ENCODE measurements at places on chromosomes 13 and 19.

- DNase-seq = no peak
Observed at GRCh38 chr19:56637976-56638555, 4.9 kb upstream of the SMIM17 start.

DNA sequence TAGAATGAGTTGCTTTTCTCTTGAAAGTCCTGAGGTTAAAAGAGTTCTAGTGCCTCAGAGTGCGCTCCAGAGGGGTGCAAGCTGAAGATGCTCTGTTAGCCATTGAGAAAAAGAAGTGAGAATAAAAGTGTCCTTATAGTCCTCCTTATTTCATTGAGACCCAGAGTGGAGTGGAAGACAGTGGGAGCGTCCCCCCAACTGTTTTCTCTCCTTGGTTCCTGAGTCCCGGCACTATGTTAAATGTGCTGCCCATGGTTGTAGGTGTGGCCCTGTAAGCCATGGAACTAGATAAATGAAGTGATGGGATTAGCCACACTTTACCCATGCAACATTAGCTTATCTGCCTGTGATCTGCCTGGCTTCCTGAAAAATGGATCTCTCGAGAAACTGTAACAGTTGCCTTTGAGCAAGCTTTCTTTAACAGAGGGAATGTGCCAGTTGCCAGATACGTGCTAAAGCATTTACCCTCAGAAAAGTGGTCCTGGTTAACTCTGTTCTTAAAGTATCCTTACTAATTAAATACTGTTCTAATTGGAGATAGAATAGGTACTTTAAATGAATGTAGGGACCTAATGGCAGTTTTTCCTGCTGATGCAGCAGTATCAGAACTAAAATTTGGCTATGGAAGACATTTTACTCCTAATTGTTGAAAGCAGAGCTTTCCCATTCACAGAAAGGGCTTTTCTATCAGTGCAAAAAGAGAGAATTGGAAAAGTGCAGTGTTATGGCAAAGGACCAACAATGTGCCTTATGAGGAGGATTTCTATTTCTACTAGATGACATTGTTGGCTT is 21.4 kb upstream of the PSG9 start:
- DNase-seq = no peak

DNA sequence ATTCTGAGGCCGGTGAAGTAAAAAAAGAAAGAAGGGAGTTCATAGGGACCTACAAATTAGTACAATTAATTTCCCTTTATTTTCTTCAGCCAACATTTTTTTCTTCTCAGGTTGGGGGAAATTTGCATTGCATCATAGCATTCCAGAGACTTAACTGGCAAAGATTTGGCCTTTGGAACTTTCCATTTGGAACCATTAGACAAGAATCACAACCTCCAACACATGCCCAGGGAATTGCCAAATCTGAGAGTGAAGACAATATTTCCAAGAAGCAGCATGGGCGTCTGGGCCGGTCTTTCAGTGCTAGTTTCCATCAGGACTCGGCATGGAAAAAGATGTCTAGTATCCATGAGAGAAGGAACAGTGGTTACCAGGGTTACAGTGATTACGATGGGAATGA is 6.4 kb upstream of the ERCC5 start:
- DNase-seq = no peak

DNA sequence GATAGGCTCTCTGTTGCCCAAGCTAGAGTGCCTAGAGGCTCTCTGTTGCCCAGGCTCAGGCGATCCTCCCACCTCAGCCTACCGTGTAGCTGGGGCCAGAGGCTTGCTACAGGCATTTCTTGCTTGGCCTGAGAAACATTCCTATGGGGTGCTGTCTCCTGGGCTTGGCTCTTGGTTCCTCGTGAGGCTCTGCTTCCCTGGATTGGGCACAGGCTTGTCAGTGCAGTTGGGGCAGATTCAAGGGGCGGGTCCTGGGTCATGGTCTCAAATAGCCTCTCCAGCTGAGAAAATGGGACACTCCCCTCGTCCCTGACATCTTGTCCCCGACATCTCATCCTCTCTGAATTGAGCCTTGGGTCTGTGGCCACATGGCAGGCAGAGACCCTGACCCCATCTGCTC is 4.9 kb downstream of the TSSK6 start:
- DNase-seq = no peak

GRCh38 chr19:14954071-14954655 is 12.9 kb downstream of the OR7C2 start:
- no peak for DNase-seq

DNA sequence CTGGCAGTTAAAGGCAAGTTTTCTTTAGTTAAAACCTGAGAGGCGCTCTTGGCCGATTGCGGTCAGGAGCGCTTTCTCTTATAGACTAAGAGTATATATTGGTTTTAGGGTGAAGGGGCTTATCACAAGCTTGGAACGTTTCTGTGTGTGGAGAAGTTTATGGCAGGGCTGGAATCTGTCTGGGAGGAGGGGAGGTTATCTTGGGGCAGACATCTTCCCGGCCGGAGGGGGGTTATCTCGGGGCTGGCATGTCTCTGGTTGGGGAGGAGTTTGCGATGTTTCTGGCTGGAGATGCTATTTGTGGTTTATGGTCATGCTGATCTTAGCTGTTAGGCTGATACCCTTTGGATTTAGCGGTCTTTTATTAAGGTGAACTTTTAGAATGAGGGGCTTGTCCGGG is 18.3 kb downstream of the KDM4B start:
- DNase-seq = no peak

GRCh38 chr19:31548941-31549340 is 199.7 kb upstream of the TSHZ3 start:
- no peak for DNase-seq

DNA sequence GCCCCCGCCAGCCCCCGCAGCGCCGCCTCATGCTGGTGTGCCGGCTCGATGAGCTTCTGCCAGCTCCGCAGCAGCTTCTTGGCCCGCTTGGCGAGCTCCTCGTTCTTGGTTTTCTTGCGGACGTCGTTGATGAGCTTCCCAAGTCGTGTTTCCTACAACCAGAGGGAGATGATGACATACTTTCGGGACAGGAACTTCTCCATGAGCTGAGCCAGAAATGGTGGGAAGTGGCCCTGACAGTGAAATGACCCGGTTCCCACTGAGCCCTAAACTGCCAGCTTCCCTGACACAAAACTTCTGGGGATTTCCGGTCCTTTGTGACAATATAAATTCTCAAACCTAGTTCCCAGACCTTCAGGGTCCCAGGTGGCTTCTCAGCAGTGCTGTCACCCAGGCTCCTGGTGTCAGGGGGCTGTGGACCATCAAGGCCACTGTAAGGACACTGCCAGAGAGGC is 5.3 kb upstream of the SLC35E1 start:
- no peak for DNase-seq

DNA sequence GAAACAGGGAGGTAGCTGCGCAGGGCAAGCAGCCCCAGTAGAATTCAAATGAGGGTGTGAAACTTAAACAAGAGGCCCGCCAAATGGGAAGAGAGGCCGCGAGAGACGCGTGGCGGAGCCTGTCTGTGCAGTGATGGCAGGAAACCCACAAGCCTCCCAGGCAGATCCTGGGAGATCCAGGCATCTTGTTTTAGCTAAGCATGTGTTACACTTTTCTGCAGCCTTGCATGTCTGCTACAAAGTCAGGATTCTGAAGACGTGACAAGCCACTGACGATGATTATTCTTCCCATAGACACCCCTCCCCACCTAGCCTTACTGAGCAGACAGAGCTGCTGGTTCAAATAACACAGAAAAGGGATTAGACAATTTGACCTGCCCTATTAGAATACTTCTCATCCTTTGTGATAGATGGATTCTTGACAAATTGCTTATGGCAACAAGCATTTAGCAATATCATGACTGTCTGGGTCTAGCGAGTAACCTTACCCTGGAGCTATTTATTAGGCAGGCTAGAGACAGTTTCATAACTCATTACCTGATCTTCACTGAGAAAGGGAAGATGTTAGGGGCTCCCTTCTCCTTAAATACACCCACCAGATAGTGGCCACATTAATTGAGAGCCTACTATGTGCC is 185.2 kb upstream of the IRS2 start:
- no peak for DNase-seq

GRCh38 chr13:37306778-37307544 is 201.5 kb upstream of the CSNK1A1L start:
- DNase-seq = no peak

DNA sequence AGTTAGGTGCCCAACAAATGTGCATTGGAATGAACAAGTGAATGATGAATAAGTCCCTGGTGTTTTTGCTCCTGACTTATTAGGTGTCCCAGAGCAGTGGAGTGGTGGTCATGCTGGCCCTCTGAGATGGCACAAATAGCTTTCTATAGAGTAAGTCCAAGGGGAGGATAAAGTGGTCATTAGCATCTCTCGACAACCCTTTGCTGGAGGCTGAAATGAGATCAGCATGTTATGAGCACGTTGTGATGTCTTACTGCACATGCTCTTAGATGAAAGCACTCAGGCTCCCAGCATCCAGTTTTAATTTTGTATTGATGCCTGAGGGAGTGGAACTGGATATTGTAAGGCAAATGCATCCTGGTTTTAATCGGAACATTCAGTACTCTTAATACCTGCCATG is 326.2 kb downstream of the RFC3 start:
- no peak for DNase-seq

- DNase-seq = no peak
Observed at GRCh38 chr13:100301418-100301817, 212.5 kb downstream of the PCCA start.

DNA sequence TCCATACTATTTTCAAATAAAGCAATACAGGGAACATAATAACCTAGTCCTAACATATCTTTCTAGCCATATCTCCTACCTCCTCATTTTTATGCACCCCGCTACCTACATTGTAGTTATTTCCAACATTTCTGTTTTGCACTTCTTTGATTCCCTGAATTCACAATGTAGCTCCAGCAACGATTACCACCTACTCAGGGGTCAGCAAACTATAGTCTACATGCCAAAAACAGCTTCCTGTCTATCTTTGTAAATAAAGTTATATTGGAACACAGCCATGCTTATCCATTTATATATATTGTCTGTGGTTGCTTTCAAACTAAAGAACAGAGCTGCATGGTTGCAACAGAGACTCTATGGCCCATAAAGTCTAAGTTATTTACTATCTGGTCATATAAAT is 16.7 kb downstream of the MYCBP2 start:
- DNase-seq = no peak

DNA sequence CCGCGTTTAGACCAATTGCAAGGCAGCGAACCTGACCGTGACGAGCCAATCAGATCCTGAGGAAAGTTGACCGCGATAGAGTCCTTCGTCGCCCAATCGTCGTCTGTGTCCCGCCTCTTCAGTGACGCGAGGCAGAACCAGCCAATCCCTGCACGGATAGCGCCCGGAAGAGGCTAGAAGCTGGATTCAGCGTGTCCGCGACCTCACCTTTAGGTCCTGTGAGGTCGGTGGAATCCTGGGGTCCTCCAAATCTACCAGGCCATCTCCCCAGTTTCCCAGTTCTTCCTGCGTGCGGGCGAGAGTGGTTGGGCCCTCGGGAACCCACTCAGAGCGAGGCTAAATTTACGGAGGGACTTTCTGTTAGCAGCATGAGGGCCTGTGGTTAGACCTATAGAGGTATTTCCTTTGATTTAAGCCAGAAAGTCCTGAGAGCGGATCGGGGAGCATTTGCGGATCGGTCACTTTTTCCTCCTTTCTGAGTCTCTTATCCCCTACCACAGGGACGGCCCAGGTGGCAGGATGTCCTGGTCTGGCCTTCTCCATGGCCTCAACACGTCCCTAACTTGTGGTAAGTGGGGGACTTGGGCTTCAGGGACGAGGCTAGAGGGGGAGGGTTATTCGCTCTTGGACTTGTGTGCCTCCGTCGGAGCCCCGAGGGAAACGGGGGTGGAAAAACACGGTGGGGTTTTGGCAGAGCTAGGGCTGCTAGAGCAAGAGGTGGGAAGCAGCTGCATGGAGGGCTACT is at the start of gene MRPS12:
MRPS12 (plus strand) TSS at position 169 of the 745 bp plus-strand sequence; CDS start at position 520, 351 bp downstream.
- DNase-seq = peak; percentile 97

DNA sequence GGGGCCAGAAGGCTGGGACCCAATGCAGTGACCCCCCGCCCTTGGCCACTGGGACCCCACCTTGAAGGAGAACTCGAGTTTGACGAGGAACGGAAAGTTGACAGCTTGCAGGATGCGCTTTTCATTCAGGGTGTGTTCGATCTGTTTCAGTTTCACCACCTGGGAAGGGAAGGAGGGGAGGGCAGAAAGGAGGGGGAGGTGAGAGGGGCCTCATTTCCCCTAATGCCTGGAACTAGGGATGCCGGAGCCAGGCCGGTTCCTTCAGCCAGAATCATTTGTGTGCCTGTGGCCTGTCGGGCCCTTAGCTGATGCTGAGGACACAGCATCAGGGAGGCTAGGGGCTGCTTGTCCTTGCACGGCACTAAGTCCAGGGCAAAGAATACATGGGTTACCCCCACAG is 12.2 kb upstream of the SAMD1 start:
- DNase-seq = no peak

GRCh38 chr13:44030615-44031014 is 150.9 kb downstream of the LACC1 start:
- DNase-seq = no peak

DNA sequence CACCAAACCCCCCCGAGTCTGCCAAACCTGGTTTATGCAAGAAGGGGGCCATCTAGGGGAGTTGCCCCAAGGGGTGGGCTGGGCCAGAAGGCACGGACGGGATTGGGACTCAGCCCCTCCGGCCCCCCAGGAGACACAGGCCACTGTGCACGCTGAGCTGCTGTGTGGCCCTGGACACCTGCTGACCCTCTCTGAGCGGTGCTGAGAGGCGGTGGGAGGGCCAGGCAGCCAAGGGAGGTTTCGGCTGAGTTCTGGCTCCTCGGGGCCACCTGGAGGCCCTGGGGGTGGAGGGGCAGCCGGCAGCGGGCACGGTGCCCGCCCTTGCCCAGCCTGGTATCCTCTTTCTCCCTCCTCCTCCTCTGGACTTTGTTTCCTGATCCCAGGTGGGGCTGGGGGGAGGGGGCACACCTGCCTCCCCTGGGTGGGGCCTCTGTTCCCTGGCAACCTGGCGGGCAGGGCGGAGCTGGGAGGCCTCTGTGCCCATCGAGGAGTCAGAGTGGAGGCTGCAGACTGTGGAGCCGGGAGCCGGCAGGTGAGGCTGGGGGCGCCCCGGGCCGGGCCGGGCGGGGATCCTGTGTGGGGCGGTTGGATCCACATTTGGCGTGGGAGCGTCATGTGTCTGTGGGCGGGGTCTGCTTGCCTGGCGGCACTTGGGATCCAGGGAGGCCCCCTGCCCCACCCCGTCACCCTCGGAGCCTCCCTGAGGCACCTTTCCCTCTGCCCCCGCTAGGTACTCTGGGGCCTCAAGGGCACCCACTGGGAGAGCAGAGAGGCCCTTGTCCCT is at the start of gene MISP:
MISP (plus strand) TSS at position 473 of the 784 bp plus-strand sequence. CDS start 5,835 bp downstream, outside the sequence.
- no peak for DNase-seq

DNA sequence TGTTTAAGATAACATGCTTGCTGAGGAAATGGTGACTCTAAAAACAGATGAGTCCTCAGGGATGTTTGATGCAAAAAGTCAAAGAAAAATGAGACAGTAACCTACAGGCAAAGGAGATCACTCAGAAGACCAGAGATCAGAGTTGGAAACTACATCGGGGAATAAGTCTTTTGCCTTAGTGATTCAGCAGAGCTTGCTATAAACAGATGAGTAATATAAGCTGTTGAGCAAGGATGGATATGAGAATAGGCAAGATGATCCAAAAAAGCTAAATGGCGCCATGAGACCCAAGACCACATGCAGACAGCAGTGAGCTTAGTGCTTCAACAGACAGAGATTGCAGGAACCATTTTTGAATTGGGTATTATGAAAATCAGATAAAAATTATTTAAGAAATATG is 168.6 kb downstream of the POSTN start:
- no peak for DNase-seq

GRCh38 chr13:24688950-24689349 is 8.7 kb downstream of the ATP12A start:
- no peak for DNase-seq

GRCh38 chr19:6423499-6424194 is 964 bp downstream of the KHSRP start:
- peak; percentile 39 for DNase-seq

GRCh38 chr13:112172017-112172416 is 105.1 kb downstream of the SOX1 start:
- DNase-seq = no peak
